ENCODE measurements at places on chromosomes 1 and 21.

GRCh38 chr1:11535316-11535715 is 56.4 kb downstream of the DISP3 start:
- no peak for DNase-seq

GRCh38 chr1:34753163-34753562 is 1.7 kb upstream of the GJB5 start:
- no peak for DNase-seq

DNA sequence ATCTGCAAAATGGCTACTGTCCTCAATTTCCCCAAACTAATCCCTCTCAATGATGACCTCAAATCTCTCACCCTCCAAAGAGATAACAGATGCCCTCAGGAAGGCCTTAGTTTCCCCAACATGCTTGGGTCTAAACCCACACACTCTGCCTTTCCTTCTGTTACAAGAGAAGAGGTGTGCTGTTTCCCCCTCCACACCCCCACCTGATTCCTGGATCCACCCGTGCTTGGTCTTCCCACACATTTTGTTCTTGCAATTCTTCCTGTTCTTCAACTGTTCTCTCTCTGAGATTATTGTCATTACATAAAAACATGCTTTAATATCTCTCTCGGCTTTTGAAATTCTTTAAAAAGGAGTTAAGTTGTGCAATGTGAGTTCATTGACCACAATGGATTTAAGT is 5.7 kb upstream of the CBR3 start:
- no peak for DNase-seq

DNA sequence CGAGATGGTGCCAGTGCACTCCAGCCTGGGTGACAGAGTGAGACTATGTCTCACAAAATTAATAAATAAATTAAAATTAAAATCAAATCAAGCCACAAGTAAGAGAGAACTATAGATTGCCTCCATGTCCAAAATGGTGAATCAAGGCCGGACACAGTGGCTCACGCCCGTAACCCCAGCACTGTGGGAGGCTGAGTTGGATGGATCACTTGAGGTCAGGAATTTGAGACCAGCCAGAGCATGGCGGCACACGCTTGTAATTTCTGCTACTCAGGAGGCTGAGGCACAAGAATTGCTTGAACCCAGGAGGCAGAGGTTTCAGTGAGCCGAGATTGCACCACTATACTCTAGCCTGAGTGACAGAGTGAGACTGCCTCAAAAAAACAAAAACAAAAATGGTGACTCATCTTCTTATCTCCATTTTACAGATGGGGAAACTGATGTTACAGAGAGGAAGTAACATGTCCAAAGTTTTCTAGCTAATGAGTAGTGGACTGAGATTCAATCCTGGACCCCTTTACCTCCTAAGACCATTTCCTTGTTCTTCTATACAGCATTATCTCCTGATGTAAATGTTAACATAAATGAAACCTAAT is 99.0 kb upstream of the HNRNPU start:
- DNase-seq: no peak

- DNase-seq: no peak
Observed at GRCh38 chr1:50502147-50502546, 78.9 kb upstream of the DMRTA2 start.

DNA sequence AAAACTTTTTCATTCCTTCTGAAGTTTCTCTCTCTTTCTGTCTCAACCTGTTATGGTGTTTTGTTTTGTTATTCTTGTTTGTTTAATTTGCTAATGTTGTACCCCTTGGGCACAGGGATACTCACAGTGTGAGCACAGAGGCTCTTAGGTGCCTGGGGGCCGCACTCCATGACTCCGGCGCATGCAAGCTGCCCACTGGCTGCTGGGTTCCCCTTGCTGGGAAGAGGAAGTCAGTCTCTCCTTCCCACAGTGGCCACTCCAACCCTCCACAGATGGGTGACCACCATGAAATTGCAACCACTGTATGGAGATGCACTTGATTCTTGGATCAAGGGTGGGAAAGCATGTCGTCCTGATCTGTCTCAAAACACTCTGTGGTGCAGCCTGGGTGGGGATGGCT is 4.6 kb upstream of the CD1A start:
- no peak for DNase-seq

GRCh38 chr1:206469411-206469932 is 804 bp upstream of the IKBKE start:
- DNase-seq: no peak

GRCh38 chr1:163785868-163786405 is 464.2 kb downstream of the NUF2 start:
- no peak for DNase-seq

- no peak for DNase-seq
Observed at GRCh38 chr1:54314696-54315095, 91.5 kb downstream of the SSBP3 start.

DNA sequence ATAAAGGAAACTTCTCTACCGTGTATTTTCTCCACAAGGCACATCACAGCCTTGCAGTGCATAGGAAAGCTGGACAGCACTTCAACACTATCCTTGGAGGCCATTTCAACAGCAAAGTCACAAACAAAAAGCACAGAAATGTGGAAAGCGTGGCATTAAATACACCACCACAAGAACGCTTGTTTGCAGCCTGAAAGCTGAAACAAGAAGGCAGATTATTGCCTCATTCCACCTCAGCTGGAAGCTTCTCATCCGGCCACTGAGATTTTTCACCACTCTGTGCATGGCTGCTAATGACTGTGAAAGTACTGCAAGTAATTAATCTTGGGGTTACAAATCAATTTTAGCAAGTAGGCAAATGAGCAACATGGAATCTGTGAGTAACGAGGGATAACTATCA is 50.9 kb upstream of the GALNT2 start:
- DNase-seq: no peak

GRCh38 chr1:200081969-200082245 is 54.4 kb downstream of the NR5A2 start:
- DNase-seq: no peak

GRCh38 chr1:115713906-115714305 is 54.6 kb downstream of the CASQ2 start:
- DNase-seq: no peak

- no peak for DNase-seq
Observed at GRCh38 chr1:172321451-172321850, 99.0 kb upstream of the C1orf105 start.

DNA sequence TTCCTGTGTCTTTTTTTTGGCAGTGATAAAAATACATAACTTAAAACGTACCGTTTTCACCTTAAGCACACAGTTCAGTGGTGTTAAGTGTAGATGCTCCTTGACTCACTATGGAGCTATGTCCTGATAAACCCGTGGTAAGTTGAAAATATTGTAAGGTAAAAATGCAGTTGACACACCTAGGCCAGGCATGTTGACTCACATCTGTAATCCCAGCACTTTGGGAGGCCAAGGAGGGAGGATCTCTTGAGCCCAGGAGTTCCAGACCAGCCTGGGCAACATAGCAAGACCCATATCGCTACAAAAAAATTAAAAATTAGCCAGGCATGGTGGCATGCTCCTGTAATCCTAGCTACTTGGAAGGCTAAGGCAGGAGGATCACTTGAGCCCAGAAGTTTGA is 73.6 kb upstream of the COG2 start:
- no peak for DNase-seq

GRCh38 chr21:33931799-33932390 is 16.3 kb upstream of the ATP5PO start:
- no peak for DNase-seq

DNA sequence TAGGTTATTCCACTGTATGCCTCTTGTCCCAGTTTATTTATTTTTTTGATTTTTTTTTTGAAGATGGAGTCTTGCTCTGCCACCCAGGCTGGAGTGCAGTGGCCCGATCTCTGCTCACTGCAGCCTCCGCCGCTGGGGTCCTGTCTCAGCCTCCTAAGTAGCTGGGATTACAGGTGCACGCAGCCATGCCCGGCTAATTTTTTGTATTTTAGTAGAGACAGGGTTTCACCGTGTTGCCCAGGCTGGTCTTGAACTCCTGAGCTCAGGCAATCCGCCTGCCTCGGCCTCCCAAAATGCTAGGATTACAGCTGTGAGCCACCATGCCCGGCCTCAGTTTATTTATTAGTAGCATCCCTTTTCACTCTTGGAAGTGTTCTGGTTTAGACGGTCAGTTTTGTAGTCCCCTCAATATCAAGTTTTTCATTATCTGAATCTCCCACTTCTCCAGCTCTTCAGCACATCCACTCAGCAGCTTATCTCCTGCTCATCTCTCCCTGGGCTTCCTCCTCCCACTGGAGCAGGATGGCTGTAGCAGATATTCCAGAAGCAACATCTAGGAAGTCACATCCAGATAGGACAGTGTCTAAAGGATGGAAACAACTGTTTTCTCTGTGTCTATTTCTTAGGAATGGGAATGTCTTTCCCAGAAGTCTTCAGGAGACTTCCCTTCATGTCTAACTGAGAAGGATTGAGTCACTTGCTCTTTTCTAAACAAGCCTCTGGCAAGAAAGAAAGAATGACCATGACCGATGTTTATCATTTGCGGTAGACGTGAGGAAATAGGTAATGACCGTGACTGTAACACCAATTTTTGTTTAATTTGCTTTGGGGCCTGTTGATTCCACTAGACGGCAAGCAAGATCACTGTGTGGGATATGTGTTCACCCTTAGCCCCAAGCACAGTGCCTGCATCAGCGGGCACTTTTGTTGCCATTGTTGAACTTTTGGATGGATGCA is 14.4 kb downstream of the CCDC190 start:
- no peak for DNase-seq

Data from stimulated activated CD4-positive, alpha-beta T cell treated with anti-CD3 and anti-CD28 coated beads, Interleukin-15, amount 100 ng/mL, for 1 hour (primary cell).